ENCODE measurements at places on chromosomes 4 and X.

DNA sequence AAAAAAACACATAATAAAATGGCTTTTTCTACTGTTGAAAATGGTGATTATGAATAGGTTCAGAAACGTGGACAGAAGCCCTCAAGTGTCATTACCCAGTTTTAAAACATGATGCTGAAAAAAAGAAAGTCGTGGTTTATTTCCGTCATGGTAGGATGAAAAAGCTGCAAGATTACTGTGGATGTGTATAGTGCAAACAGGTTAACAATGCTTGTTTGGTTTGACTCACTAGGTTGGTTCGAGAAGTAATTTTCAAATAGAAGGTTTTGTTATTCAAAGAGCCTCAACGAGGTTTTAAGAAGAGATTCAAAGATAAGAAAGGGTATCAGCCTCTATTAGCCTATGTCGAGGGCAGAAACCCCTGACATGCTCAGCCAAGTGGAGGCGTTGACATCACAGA lies 2.5 kb upstream of the RXFP1 start:
- DNase-seq: no peak

DNA sequence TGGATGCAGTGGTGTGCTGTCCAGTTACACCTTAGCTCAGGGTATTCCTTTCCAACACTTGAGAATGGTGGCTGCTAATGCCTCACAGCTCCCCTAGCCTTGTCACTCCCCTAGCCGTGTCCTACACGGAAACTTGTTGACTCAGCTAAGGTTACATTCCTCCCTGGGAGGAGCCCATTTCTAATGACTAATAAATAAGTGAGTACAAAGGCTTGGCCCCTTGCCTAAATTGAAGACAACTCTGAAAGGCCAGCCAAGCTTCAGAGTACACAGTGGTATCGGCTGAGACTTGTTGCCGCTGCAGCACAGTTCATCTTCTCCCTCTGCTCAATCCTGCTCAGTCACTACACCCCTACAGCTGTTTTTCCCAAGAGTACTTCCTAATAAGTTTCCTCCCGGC lies 21.2 kb upstream of the SLC25A31 start:
- no peak for DNase-seq

DNA sequence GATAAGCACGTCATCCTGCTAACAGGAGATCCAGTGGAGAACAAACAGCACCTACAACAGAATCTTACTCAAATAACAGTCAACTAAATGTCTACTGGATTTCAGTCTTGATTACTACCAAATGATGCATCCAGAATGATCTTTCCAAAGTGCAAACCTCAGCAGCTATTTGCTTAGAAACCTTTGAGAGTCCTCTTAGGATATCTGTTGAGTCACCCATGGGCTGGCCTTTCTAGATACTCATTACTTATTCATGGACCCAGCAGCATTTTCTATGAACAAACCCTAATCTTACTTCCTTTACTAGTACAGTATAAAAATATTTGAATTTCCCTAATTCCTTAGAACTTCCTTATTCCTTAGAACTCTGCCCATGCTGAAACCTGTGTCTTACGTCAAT lies 118.5 kb upstream of the PABPC4L start:
- no peak for DNase-seq

- DNase-seq: no peak
Measured at GRCh38 chr4:6633091-6633906, 7.2 kb upstream of the MRFAP1 start.

DNA sequence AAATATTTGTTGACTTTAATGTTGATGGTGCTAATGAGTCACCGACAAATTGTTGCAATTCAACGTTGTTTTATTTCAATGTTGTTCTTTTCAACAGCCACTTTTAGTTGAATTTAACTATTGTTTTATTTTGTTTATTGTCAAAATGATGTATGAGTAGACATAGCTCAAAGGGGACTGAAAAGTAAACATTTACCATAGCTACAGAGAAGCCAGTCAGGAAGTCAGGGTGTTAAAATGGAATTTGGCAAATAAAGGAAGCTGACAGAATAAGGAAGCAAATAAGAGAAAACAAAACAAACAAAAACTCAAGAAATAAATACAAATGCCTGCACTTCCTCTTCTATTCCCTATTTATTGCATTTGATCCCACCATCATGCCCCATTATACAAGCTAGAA lies 648.4 kb upstream of the HTR2C start:
- DNase-seq: no peak
